Osteoblast (primary cell): ENCODE measurements at places on chromosomes 7 and 10. TPM values are rescaled to one million over a fixed set of nuclear protein-coding genes. Genes with fewer than 3 reads are reported as not detected.

The HOXA4 gene
- total RNA-seq: 0.72 and 1.2 TPM in 2 replicates

DNA sequence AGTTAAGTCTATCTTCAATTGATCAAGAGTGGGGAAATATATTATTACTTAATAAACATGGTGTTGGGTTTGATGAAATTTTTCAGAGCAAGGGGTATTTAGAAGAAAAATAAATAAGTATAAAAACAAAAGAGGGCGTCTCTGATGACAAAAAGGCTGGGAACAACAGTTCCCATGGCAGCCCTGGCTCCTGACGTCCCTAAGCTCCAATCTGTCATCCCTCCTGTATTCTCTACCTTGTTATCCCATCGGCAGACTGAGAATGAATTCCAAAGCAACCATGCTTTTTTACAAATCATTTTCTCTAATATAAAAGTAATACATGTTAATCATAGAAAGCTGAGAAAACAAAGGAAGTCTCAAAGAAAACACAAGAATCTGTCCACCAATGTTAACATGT, 55.5 kb downstream of the SORBS1 start:
- no peak for DNase-seq

GRCh38 chr7:55435466-55435865, 70.3 kb downstream of the LANCL2 start:
- DNase-seq: no peak

- no peak for DNase-seq
These were observed 46.3 kb downstream of the TAS2R16 start for GRCh38 chr7:122949186-122949585.

DNA sequence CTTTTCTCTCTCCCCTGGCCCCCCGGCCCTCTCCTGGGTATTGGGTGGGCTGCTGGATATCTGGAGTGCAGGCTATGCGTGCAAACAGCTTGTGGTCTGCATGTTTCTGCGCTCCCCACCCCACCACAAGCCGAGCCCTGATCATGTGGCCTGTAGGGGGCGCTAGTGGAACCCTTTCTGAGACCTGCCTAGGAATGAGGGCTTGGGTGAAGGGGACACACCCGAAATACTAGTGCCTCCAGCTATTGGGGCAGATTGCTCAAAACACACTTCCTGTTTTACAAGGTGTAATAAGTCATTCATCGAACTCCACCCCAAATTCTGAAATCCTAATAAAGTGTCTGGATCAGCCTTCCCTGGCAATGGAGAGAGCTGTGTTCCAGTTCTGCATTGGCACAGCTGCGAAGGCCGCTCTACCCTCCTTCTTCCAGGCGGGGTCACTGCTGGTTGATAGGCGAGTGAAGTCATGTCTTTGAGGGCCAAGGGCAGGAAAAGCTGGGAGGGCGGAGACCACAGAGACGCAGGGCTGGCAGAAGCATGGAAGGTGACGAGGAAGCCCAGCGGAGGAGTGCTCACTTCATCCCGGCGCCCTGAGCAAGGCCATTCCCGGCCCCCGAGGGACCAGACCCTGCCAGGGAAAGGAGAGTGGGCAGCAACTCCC, 19.8 kb upstream of the PRRT4 start:
- peak; percentile 72 for DNase-seq

DNA sequence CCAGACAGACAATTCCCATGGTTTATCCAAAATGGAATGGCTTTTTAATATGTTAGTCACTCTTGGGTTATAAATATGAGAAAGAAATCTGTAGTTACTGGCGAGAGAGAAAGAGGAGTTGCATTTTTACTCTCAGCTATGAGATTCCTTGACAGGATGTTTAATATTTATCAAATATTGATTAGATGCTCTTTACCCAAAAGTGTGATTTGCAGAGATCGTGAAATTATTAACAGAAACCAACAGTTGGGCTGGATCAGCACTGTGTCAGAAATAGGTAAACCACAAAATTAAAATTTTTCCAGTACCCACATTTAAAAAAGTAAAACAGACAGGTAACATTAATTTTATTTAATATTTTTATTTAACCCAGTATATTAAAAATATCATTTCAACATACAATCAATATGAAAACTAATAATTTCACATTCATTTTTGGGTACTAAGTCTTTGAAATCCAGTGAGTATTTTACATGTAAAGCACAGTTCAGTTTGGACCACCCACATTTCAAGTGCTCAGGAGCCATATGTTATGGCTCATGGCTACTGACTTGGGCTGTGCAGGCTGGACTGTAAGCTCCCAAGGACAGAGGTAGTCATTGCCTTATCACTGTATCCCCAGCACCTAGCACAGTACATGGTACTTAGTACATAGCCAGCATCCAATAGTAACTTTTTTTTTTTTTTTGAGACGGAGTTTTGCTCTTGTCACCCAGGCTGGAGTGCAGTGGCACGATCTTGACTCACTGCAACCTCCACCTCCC, 42.5 kb downstream of the KLHDC10 start:
- no peak for DNase-seq

DNA sequence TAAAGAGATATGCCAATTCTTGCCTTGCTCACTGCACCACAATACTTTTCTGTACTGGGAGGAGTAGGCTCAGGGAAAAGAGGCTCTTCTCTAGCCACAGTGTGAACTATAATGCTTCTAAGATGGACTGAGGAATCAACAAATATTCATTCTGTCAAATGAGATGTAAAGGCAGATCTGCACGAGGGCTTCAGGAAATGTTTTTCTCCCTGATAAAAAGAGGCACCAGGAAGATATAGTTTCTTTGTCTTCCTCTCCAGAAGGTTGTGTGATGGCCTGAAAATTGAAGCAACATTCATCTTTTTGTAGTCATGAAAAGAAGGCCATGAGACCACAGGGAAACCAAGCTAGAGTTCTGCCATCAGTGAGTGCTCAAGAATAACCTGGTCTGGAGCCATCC, 79.1 kb upstream of the NME8 start:
- DNase-seq: no peak

The PLAU gene
- total RNA-seq: 27.9 and 40.7 TPM in 2 replicates

GRCh38 chr10:31197886-31198285, 121.1 kb upstream of the ZEB1 start:
- no peak for DNase-seq

The AKR1C4 gene
- not detected in 2 replicates for total RNA-seq

- DNase-seq: no peak
These were observed 189.9 kb downstream of the MTERF1 start for GRCh38 chr7:91690541-91691070.

GRCh38 chr7:32952876-32953275, 4.4 kb upstream of the FKBP9 start:
- DNase-seq: peak; percentile 76

DNA sequence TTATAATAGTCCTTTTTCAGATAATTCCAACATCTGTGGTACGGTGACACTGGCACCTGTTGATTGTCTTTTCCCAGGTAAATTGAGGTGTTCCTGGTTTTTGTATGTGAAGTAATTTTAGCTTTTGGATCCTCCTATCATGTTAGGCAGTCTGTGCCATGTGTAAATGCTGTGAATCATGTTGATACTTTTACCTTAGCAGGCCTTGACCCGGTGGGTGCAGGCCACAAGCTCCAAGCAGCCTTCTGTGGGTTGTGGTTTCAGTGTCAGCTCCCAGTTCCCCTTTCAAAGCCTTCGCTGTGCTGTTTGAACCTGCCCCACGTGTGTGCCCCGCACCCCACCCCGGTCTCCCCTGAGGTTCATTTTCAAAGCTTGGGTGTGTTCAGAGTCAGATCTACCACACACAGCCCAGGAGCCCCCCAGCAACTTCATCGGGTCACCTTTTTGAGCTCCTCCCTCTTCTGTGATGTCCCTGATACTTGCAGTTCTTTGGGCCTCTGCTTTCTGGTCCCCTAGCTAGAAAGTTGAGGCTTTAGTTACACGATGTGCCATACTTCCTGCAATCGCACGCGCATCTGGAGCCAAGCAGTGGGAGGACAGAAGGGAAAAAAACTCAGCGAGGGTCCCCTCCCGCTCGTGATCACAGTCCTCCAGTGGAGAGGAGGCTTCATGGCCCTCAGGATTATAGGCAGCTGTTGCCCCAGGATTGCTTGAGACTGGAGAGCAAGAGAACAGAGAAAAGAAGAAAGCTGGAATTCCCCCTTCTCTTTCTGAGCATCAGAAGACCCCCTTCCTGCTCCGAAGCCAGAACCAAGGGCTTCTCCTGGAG, 8.7 kb upstream of the BHLHA15 start:
- DNase-seq: peak; percentile 67

DNA sequence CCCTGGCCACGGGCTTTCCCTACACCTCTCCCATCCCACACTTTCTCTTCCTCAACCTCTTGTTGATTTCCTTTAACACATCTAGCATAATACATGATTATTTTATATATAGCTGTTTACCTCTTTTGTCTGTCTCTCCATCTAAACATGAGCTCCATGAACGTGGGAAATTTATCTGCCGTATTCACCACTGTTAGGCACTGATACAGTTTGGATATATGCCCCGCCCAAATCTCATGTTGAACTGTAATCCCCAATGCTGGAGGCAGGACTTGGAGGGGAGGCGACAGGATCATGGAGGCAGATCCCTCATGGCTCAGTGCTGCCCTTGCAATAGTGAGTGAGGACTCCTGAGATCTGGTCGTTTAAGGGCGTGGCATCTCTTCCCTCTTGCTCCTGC, 5.7 kb downstream of the CYTH3 start:
- no peak for DNase-seq

GRCh38 chr10:74652664-74653063, 173.7 kb upstream of the KAT6B start:
- no peak for DNase-seq

DNA sequence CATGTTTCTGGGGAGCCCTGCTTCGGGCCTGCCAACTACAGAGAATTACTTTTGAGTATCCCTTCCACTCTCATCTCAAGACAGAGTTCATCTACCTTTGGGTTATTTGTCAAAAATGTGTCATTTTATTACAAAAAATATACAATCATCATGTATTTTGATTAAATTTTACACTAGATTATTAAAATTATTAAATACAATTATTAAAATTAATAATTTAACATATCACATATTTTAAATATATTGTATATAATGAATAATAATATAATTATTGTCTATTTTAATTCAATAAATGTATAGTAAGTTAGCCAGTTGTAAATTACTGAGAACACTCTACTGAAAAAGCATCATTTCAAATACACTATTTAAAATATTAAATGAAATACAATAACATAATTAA, 50.9 kb downstream of the FIGNL1 start:
- DNase-seq: no peak

The CHAT gene
- not detected in 2 replicates for total RNA-seq

GRCh38 chr7:43353902-43354301, 229.0 kb upstream of the STK17A start:
- no peak for DNase-seq

The PPP1R3C gene
- 73.4 and 87.9 TPM in 2 replicates for total RNA-seq

GRCh38 chr10:103413564-103413963, 17.1 kb downstream of the PDCD11 start:
- no peak for DNase-seq

- DNase-seq: peak; percentile 88
These were observed 11.0 kb downstream of the RHBDD2 start for GRCh38 chr7:75889826-75890225.

The CC2D2B gene
- 0.36 and 0.88 TPM in 2 replicates for total RNA-seq

GRCh38 chr10:116985611-116986010, 19.4 kb downstream of the SHTN1 start:
- DNase-seq: no peak

The PIP gene
- total RNA-seq: not detected in 2 replicates

GRCh38 chr7:125256446-125256845, 326.8 kb upstream of the POT1 start:
- DNase-seq: no peak

GRCh38 chr10:124535731-124536495, 74.3 kb downstream of the LHPP start:
- no peak for DNase-seq

- DNase-seq: no peak
These were observed 15.9 kb upstream of the IGF2BP3 start for GRCh38 chr7:23486002-23486773.

The SP8 gene
- total RNA-seq: not detected in 2 replicates

- DNase-seq: peak; percentile 15
These were observed 6.9 kb downstream of the KLF6 start for GRCh38 chr10:3777981-3778691.

GRCh38 chr7:107039199-107039900, 5.2 kb upstream of the PRKAR2B start:
- no peak for DNase-seq

The COX19 gene
- total RNA-seq: 10.9 and 13.0 TPM in 2 replicates

- no peak for DNase-seq
These were observed 146.0 kb downstream of the PLXNA4 start for GRCh38 chr7:132430041-132430855.

DNA sequence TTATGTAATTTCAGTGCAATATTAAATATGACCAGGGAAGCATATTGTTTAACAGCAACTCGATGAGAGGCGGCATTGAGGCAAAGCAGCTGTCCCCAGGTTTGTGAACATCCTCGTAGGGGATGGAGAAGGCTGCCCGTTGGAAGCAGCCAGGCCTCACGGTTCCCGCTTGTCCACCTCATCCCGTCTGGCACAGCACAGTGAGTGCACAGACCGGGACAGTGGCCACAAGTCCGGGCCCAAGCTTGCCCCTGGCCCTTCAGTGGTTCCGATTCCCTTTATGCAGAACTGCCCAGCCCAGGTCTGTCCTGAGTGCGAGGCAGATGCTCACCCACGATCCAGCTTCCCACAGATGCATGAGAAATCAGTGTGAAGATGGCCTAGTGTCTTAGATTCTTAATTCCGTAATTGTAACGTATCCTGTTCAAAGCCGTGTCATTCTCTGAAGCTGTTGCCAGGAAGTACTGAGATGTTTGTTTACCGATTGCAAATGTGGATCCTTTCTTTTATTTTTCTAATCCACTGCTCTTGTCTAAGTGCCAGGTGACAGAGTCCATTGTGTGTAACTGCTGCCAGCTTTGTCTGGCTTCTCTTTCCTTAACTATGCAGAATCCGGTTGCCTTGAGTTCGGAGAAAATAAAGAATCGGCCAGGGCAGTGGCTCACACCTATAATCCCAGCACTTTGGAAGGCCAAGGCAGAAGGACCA, 35.5 kb downstream of the PFKP start:
- DNase-seq: no peak

GRCh38 chr7:108000875-108001763, 1.8 kb downstream of the LAMB1 start:
- peak; percentile 89 for DNase-seq

GRCh38 chr10:96758423-96758822, 38.1 kb upstream of the PIK3AP1 start:
- no peak for DNase-seq

DNA sequence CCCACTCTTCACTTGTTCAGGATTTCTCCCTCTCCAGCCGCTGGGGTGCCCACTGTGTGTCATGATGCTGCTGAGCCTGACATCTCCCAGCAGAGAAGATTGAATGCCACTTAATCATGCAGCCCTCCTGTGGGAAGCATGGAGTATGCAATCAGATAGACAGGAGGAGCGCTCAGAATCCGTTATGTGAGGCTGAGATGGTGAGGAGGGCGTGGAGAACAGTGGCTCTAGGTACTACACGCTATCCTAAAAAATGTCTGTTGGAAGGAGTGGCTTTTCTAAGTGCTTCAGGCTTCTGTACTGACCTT, 334.3 kb downstream of the LRMDA start:
- no peak for DNase-seq

The GIMAP6 gene
- 0.36 TPM in 1 of 2 replicates, not detected in the other for total RNA-seq
